ENCODE measurements at places on chromosomes 5 and 9.

- DNase-seq = no peak
Measured at GRCh38 chr5:28855626-28856025, 1817.2 kb upstream of the CDH9 start.

DNA sequence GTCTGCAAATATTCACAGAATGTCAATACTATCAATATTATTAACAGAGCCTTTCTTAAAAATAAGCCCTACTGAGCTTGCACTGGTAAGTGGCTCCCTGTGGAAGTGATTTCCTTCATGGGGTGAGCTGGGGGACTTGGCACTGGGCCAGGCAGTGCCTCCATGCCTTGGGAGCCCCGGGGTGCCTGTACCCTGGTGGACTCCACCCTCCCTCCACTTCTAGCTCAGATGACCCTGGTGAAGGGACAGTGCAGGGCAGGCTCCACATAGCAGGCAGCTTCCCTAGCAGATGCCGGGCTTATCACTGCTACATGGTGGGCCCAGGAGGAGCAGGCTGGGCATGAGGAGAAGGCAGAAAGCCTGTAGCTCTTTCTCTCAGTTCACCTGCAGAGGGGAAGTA lies 119.2 kb downstream of the DCP2 start:
- DNase-seq = no peak

DNA sequence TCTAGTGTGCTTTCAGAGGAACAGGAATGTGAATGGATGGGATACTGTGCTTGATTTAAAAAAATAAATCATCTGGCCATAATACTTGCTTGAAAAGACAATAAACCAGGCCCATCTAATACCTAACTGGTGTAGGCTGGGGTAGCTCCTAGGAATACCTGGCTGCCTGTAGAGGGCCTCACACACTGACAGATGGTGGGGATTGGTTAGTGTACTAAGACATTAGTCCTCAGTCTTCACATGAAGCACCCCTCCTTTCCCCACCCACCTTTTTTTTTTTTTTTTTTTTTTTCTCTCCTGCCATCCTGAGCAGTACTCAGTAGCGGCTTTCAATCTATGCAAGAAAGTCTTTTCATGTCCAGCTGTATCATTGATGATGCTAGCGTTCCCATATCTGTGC lies 130.5 kb downstream of the ADGRV1 start:
- no peak for DNase-seq

DNA sequence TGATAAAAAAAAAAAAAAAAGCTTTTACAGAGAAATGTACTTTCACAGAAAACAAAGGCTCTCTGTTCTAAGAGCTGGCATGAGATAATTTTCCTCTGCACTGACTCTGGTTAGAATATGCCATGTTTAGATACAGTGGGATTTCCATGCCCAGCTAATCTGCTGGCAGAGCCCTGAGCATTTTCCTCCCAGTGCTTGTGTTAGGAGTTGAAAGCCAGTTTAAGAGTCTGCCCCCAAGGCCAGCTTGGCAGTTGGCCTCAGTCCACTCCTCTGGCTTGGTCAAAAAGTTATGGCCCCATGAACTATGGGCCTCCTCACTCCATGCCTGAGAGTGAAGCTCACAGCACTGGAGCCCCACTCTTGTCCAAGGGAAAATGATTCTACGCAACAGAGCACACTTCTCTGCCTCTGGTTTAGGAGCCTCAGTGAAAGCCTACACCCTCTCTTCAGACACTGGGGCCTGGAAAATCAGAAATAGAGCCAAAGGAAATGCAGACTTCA lies 21.9 kb downstream of the MOCS2 start:
- DNase-seq = no peak

DNA sequence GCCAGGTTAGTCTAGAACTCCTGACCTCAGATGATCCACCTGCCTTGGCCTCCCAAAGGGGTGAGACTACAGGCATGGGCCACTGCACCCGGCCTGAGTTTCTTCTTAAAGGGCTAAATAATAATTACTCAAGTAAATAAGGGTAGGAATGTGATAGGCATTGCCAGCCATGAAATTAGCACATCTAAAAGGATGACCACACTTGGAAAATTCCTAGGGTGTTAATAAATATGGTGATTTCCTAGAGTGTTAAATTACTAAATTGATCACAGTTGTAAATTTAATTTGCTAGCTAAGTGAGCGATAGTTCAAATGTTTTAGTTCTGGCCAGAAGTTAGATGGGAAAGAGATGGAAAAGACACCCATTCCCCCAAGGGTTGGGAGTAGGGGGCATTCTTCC lies 53.4 kb downstream of the UBAP1 start:
- DNase-seq = no peak

- DNase-seq = no peak
Measured at GRCh38 chr5:156475182-156476157, 148.5 kb downstream of the SGCD start.

DNA sequence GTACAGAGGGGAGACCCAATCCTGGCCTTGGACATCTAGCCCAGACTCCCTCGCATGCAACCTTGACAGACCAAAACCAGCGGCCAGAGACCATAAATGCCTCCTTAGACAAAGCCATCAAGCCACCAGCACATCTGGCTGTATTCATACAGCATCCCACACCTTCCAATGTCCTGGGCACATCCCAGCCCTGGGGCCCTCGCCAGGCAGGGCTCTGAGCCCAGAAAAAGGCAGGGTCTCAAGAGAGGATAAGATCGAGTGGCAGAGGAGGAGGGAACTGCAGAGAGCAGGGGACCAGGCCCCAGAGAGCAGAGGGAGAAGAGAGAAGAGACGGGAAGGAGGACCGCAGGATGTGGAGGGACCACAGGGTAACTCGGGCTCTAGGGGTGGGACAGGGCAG lies 45.4 kb downstream of the CAMK2A start:
- DNase-seq = no peak

DNA sequence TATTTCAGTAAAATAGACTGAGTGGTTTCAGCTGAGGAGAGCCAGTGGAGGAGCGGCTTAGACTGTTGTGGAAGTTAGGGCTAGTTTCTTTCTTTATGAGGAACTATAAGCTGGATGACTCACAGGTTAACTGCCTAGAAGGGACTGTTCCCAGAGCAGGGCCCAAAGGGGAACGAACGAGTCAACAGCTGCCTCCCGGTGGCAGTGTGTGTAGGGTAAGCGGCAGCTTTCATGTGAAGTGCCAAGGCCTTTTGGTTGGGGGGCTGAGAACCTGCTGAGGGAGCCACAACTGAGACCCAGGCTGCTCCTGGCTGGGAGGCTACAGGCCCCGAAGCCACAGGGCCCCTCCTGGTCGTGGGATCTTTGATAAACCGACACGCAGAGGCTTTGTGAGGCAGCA lies 7.0 kb downstream of the SQSTM1 start:
- DNase-seq = peak; percentile 82

- DNase-seq = no peak
Measured at GRCh38 chr9:69027355-69028097, 8.0 kb upstream of the FXN start.

GRCh38 chr9:133238851-133239532 lies 29.9 kb upstream of the OBP2B start:
- no peak for DNase-seq

DNA sequence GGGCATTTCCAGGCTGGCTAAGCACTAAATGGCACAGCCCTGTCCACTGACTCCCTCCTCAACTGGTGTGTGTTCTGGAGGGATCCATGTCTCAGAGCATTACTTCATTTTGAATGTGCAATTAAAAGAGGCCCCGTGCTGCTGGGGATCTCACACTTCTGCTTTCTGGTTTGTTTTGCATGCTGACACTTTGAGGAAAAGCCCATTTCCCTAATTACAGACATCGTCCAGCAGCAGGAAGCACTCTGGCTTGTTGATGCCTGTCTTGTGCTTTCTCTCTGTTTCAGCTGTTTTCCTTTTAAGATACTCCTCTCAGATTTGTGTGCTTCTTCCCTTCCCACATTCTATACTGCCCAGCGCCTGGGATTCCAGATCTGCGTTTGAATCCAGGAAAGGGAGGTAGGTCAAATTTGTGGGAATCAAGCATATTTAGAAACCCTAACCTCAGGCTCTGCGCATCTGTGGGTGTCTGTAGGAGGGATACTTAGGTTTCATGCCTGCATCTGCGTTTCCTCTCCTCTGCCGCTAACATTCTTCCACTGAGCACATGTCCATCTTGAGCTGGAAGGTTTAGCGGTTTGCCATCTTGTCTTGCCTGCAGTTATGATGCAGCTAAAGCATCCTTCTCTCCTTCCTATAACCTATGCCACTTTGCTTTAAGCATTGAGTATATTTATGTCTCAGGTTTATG lies 25.7 kb downstream of the SYK start:
- DNase-seq = peak; percentile 54

DNA sequence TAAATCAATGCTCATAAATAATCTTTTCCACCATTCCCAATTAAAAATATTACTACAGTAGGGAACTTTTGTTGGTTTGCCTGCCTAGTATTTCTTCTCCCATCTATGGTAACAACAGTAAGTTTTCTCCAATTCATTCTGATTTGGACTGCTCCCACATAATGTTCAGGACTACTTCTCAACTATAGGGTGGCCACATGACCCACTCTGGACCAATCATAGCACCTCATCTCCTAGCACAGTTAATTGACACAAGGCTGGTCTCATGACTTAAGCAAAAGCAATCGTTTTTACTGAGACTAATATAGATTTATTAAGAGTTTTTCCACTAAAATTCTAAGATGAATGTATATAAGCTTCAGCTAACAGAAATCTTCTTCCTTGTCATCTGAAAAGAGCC lies 28.7 kb upstream of the SLCO6A1 start:
- DNase-seq = no peak

- no peak for DNase-seq
Measured at GRCh38 chr5:35859101-35859661, 2.5 kb downstream of the IL7R start.

GRCh38 chr5:37738865-37739488 lies 100.9 kb downstream of the GDNF start:
- no peak for DNase-seq

DNA sequence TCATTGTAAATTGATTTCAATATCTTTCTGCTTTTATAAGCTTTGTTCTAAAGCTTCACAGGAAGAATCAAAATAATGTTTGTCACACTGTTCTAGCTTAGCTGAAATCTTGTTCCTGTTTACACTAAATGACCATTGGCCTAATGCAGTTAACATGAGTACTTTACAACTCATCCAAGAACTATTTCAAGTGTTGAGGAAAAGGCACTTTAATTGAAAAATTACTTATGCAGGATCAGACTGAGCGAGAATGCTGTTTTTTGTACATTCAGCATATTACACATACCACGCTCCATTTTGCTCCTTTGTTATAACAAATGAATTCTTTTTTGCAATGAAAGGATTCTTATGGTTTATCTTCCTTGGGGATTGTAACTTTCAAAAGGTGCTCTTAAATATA lies 22.4 kb upstream of the SMIM15 start:
- DNase-seq = no peak

- DNase-seq = no peak
Measured at GRCh38 chr5:92504346-92504745, 1076.7 kb downstream of the NR2F1-AS1 start.

- no peak for DNase-seq
Measured at GRCh38 chr9:136546697-136547501, 1.1 kb upstream of the NOTCH1 start.

- no peak for DNase-seq
Measured at GRCh38 chr9:70229026-70229425, 29.8 kb upstream of the SMC5 start.

GRCh38 chr9:116959809-116960208 lies 272.7 kb downstream of the TRIM32 start:
- DNase-seq = no peak

DNA sequence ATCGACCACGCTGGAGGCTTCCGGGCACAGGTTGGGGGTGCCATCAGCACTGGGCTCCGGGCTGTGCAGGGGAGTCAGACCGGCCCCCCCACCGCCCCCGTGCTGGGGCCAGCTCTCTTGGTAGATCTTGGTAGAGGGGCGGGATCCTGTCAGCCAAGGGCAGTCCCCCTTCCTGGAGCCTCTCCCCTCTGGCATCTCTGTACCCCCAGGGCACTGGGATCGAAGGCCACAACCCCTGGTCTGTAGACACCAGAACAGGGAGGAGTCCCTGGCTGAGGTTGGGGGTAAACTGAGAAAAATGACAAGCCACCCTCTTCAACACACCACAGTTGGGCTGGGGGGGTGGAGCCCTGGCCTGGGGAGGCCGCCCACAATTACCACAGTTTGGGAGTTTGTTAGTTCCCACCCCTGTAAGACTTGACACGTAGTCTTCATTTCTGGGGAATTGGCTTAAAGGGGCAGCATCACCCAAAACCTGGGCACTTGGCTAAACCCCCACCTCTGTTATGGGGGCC lies 882 bp downstream of the CERCAM start:
- no peak for DNase-seq

GRCh38 chr5:1760656-1761452 lies 38.8 kb downstream of the MRPL36 start:
- no peak for DNase-seq

DNA sequence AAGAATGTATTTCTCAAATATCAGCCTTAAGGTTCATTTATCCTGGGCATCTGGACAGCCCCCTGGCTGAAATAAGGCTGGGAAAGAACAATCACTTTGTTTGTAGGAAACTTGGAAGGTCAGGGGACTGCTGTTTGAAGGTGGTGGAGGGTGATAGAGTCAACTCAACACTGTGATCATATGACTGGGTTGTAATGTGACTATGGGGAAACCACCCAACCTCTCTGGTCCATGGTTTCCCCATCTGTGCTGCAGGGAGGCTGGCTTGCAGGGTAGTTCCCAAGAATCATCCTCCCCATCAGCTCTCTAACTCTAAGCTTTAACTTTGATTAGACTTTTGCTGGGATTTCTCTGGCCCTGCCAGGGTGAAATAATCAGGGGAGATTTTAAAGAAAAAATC lies 10.0 kb downstream of the INSYN2B start:
- no peak for DNase-seq

GRCh38 chr9:101977614-101978210 lies 239.3 kb upstream of the GRIN3A start:
- no peak for DNase-seq

DNA sequence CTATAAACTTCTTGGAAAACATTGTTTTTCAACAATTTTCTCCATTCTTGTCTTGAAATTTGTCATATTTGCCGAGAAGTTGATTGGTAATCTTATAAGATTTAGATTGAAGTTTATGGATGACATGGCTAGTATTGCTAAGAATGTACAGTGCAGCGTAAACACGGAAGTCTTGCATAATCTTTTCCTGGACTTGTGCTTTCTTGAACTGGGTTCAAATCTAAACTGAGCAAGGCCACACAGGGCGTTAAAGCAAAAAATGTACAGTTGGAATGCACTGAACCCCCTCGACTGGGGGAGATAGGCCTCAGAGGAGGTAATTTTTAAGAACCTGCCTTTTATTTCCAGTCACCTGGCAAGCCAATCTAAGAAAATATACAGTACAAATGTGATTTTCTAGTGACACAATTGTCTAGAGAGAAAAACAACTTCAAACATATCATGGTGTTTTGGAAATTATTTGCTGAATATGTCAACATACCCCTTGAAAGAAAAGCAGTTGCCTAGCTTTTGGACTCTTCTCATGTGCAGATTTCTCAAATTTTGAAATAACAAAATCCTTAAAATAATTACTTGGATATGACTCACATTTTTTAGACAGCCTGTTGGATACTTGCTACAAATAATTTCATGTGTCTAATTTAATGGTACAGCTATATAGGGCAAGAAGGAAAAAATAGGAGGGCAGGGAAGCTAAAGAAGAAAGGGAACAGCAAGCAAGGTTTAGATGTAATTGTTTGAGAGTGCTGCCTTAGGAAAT lies 18.5 kb upstream of the GAS1 start:
- no peak for DNase-seq

GRCh38 chr9:20065046-20065445 lies 276.2 kb upstream of the SLC24A2 start:
- DNase-seq = no peak

- DNase-seq = no peak
Measured at GRCh38 chr5:55176176-55176818, 3.3 kb upstream of the CDC20B start.

- no peak for DNase-seq
Measured at GRCh38 chr5:69285448-69286116, 47.0 kb downstream of the CCDC125 start.

Measured in SIG-M5 (cell line).